Transverse colon (tissue), 4 donors: ENCODE measurements at places on chromosomes 5 and 9. TPM values are rescaled to one million over a fixed set of nuclear protein-coding genes. Genes with fewer than 3 reads are reported as not detected.

Gene FGF10
- total RNA-seq, result 1.8 TPM

Gene SKIC3
- total RNA-seq, result 28.1 TPM

Gene PHF24
- not detected for total RNA-seq

GRCh38 chr5:100519075-100519474 is 16.1 kb upstream of the FAM174A start:
- H3K36me3 ChIP-seq, result no peaks in the 10 kb centered on the region
- H3K27me3 ChIP-seq, result no peaks in the 10 kb centered on the region
- no peak for DNase-seq
- H3K27ac ChIP-seq, result no peak overlapping the region
- no peak overlapping the region for H3K4me3 ChIP-seq

- no peaks in the 10 kb centered on the region for H3K27me3 ChIP-seq
- no peak for DNase-seq
- H3K4me3 ChIP-seq, result no peak overlapping the region
- no peaks in the 10 kb centered on the region for H3K4me1 ChIP-seq
These were observed 24.7 kb downstream of the AMBP start for GRCh38 chr9:114053246-114054005.
